ENCODE measurements at places on chromosomes 13 and 19.

- DNase-seq, result no peak
Observed at GRCh38 chr13:105184201-105184600, 1351.3 kb downstream of the EFNB2 start.

DNA sequence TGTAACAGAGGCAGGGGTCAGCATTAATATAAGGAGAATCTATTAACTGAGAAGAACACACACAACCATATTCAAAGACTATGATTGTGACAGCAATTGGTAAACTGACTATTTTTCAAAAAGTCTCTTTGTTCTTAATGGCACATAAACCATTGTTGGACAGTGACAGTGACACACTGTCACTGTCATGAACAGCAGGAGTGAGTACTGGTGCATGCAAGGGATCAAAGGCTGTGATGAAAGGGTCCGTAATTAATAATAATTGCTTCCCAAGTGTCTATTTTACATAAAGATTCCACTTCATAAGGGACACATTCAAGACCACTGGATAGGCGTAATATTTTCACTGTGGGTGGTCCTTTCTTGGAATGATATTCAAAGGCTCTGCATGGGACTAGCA lies 50.7 kb downstream of the LHFPL6 start:
- no peak for DNase-seq

DNA sequence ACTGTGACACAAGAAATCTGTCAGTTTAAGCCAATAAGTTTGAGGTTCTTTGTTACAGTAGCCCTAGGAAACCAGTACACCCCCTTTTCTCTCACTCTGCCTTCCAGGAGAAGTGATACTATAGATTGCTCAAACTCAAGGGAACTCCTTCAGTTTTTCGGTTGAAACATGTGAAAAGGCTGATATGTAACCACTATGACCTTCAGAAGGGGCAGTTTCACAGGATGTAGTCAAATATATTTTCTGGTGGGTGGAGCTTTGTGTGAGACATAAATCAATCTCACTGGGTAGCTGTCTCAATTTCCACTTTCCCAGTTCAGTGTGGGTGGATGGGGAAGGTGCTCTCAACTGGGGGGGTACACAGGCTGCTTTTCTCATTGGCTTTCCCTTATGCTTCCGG lies 41.7 kb downstream of the HTR2A start:
- no peak for DNase-seq

GRCh38 chr13:75353781-75354193 lies 128.2 kb downstream of the TBC1D4 start:
- DNase-seq, result no peak

DNA sequence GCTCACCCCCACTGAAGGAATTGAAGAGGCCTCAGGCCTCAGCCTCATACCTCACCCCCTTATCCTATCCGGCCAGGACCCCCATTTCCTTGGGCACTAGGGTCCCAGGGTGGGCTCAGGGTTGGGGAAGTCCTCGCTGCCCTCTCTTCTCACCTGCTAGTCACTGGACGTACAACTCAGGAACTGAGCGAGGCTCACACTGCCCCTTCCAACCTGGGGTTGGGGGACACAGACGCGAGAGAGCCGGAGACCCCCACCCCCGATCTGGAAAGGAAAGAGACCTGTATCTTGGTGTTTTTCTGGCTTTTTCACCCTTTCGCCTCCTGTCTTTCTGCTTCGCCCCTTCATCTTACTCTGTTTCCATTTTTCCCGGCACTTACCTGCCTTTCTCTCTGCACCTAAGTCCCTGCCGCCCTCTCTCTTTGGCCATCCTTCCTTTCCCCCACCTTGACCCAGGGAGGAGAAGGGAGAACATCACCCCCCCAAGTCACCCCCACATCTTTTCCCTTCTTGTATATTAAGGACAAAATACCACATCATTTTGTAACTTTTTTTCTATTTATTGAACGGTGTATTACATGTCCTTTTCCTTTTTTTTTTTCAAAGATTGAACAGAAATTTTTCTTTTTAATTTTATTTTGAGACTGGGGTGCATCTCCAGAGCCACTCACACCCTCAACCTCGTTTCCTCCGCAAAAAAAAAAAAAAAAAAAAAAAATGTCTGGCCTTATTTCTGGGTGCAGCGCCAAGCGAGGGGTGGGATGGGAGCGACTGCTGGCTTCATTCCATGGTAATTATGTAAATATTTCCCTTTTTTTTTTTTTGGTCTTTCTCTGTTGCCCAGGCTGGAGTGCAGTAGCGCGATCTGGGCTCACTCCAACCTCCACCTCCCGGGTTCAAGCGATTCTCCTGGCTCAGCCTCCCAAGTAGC lies 36.6 kb downstream of the ZSWIM4 start:
- no peak for DNase-seq

DNA sequence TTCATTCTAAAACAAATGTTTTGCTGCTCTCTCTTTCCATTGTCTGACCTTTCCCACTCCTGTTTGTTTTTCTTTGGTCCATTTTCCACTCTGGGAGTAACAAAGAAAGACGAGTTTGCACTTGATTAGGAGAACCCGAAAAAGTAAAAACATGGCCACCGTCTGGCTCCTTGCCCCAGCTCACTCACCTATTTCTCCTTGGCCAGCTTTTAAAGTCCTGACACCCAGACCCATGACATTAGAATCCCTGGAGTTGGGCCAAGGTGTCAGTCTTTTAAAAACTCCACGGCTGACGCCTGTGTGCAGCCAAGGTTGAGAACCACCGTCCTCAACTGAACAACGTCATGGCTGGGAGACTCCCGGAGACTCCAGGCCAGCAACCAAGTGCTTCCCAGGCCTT lies 63.6 kb upstream of the FLT1 start:
- no peak for DNase-seq

- no peak for DNase-seq
Observed at GRCh38 chr19:45883586-45883880, 2.4 kb downstream of the IRF2BP1 start.

DNA sequence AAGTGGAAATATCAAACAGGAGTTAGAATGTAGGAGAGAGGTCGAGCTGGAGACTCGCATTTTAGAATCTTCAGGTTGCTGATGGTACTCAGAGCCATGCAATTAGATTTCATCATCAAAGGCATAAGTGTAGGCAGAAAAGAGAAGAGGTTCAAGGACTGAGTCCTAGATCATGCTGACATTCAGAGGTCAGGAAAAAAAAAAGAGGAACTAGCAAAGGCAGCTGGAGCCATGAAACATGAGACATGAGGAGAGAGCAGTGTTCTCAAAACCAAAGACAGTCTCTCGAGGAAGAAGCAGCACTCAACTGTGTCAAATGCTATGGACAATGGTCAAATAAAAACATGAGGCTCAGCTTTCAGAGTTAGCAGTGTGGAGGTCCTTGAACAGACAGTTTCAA lies 12.4 kb upstream of the TPP2 start:
- DNase-seq, result no peak
